ENCODE measurements at places on chromosomes 13 and 19.
A peak's percentile ranks its signal among the peaks of the same experiment; 100 is the strongest.

DNA sequence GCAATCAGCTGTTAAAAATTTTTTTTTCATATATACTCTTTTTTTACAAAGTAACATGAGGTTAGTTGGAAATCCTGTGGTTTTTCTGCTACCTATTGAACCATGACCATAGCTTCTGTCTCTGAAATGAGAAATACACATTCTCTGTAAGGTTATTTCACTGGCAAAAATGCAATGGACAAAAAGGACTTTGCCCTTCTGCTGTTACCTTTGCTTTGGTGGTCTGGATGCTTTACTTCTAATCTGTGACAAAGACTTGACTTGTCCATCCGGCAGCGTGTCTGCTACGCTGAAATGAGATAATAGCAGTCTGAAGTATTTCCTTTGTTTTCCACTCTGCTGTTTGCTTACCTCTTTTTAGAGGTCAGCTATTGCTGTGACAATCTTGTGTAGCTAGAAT is 412.8 kb downstream of the SLITRK6 start:
- DNase-seq, result no peak

DNA sequence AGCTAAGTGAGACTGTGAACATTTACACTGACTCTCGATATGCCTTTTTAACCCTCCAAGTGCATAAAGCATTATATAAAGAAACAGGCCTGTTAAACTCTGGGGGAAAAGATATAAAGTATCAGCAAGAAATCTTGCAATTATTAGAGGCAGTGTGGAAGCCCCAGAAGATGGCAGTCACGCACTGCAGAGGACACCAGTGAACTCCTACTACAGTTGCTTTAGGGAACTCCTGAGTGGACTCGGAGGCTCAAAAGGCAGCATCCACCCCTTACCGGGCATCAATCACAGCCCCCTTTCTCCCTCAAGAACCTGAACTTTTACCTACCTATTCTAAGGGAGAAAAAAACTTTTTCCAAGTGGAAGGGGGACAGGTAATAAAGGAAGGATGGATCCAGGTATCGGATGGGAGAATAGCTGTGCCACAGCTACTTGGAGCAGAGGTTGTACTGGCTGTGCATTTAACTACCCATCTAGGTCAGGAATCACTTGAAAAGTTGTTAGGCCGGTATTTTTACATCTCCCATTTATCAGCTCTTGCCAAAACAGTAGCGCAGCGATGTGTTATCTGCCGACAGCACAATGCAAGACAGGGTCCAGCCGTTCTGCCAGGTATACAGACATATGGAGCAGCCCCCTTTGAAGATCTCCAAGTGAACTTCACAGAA is 80.1 kb downstream of the ZNF486 start:
- no peak for DNase-seq

- peak; percentile 70 for DNase-seq
Measured at GRCh38 chr13:39016087-39016486, 21.8 kb downstream of the PROSER1 start.

DNA sequence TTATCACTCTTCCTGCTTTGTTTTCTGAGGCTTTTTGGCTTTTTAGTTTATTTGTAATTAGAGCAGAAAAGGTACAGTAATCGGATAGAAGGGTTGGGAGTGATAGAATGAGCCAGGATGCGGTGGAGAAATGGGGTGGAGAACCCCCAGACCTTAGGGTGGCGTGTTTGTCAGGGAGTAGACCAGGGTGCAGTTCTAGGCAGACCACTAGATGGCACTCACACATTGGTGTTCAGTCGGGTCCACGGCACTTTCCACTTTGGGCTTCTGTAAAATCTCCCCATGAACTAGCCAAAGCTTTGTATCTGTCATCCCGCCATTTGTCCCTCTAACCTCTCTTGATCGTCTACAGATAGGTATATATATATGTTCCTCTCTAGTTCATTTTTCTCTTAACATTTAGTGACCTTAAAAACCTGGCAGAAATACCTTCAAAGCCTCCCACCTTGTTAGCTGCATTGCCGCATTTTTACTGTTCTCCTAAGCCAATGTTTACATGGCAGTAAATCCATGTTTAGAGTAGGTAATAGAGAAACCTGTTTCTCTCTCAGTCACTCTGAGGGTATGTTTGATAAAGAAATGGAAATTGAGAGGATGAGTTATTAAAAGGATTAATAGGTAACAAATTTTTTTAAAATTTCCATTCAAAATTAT is 154.9 kb downstream of the TM9SF2 start:
- DNase-seq, result peak; percentile 85

DNA sequence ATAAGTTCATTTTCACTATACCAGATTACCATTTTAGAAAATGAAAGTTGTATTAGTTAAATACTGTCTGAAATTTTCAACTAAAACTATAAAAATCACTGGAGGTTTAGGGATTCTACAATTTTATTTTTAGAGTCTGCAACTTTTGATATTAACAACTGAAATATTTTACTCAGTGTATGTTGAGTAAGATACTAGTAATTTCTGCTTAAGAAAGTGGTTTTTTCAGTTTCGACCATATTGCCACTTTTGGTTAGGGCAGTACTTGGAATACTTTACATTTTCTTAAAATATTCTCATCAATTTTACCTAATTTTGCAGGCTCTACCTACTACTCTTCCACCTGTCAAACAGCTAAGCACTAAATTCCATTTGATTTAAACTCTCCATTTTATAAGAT is 59.6 kb downstream of the KCNRG start:
- peak; percentile 55 for DNase-seq

DNA sequence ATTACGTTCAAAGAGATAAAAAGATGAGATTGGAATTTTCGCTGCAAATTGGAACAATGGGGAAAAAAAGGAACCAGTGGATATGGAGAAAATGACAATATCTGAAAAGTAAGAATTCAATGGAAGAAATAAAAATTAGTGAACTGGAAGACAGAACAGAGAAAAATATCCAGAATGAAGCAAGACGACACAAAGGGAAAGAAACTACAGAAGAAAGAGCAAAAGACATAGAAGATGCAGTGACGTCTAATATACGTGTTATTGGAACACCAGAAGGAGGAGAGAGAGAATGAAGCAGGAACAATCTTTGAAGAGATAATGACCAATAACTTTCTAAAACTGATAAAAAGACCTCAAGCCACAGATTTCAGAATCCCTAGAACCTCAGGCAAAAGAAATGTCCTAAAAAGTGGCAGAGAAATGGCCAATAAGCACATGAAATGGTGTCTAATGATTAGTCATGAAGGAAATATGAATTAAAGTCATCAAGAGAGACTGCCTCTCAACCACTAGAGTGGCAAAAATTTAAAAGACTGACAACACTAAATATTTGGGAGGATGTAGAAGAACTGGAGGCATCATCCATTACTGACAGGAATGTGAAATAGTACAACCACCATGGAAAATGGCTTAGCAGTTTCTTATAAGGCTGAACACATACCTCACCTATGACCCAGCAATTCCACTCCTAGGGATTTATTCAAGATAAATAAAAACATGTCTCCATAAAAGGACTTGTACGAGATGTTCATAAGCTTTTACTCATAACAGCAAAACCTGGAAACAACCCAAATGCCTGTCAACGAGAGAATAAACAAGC is 56.5 kb downstream of the GADD45B start:
- no peak for DNase-seq

GRCh38 chr13:42990291-42991232 is 1.5 kb downstream of the EPSTI1 start:
- DNase-seq, result peak; percentile 14
